ENCODE measurements at places on chromosomes 3 and 15. TPM values are rescaled to one million over a fixed set of nuclear protein-coding genes. Genes with fewer than 3 reads are reported as not detected.

- no peak for DNase-seq
These were observed 264.0 kb upstream of the IL12A start for GRCh38 chr3:159724627-159725026.

GNB5 gene
- total RNA-seq, result 9.3 TPM

ABI3BP gene
- 19.6 TPM for total RNA-seq

DNA sequence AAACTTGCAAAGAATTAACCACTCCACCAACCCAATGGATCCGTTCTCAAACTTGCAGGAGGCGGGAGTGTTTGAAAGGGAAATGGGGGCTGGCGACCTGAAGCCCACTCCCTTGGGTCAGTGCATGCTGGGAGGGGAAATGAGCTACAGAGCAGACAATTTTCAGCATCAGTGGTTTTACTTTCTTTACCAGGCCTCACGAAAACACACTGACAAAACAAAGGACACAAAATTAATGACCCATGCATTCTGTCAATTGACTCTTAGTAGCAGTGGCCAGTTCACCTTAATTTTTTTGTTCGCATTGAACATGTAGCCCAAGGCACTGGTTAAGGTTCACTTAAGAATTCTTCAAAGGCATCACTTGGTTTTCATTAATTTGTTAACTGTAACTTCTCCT is 413.5 kb downstream of the MECOM start:
- DNase-seq, result no peak

CHRD gene
- total RNA-seq, result 4.0 TPM

TERC gene
- total RNA-seq, result 1.7 TPM

GRCh38 chr3:153032891-153033290 is 129.1 kb upstream of the RAP2B start:
- no peak for DNase-seq

DNA sequence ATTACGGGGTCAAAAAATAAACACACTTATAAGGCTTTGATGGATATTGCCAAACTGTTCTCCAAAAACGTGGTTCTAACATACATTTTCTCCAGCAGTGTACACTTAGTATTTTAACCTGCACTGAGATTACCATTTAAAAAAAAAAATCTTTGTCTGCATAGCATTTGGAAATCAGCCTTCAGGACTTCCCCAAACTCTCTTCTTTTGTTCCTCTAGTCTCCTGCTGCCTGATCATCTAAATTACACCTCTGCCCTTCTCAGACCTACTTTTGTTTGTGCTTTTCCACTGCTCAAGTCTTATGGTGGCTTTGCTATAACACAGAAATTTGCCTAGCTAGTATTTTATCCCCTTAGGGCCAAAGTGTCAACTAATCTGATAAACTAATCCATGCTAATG is 3.8 kb downstream of the NCEH1 start:
- DNase-seq, result no peak

CSTA gene
- total RNA-seq, result 0.55 TPM

Measured in heart right ventricle (tissue), 16 donors.